Umbilical cord (tissue), 2 donors: ENCODE measurements at places on chromosomes 5 and 9.

- DNase-seq, result peak; percentile 74
Observed at GRCh38 chr5:35129276-35129675, 81.5 kb upstream of the AGXT2 start.

DNA sequence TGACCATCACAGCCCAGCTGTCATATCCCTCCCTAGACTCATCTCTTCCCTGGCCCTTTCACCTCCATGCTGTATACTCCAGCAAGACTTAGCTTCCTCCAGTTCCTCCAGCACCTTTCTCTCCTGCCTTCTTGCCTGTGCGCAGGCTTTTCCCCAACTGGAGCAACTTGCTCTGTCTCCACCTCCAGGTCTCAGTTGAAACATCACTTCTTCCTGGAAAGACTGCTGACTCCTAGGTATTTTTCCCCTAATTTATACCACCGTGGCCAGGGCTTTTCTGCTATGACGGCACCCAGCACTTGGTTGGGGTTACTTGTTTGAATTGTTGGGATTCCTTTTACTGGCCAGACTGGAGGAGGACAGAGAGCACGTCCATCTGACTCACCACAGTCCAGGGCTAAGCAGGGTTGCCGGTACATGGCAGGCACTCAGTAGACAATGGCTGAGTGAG lies 67.5 kb downstream of the KCNIP1 start:
- no peak for DNase-seq

GRCh38 chr5:108801776-108802175 lies 54.1 kb downstream of the FER start:
- DNase-seq, result no peak

DNA sequence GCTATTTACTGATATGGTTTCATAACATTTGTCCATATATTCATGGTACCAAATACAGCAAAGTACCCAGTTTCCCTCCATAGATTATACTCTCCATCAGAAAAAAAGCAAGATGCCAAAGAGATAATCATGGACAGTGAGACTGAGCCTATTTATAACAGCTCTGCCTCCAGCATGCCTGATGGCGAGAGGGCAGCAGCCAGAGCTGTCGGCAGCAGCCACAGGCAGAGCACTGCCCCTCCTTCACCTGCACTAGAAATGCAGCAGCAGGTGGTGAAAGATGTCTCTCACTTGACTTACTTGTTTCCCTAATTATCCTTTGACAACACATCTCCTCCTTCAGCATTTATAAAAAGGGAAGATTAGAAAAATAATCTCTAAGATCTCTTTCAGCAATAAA lies 32.4 kb downstream of the CTNNAL1 start:
- DNase-seq, result no peak

DNA sequence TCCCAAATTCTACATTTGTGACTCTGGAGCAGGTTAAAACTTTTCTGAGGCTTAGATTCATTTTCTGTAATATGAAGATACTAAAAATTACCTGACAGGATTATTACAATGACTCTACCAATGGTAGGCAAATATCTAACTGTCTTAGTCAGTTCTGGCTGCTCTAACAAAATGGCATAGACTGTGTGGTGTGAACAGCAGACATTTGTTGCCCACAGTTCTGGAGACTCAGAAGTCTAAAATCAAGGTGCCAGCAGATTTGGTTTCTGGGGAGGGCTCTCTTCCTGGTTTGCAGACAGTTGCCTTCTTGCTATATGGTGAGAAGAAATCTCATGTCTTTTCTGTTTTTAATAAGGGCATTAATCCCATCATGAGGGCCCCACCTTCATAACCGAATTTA lies 245.1 kb downstream of the MAST4 start:
- DNase-seq, result no peak

DNA sequence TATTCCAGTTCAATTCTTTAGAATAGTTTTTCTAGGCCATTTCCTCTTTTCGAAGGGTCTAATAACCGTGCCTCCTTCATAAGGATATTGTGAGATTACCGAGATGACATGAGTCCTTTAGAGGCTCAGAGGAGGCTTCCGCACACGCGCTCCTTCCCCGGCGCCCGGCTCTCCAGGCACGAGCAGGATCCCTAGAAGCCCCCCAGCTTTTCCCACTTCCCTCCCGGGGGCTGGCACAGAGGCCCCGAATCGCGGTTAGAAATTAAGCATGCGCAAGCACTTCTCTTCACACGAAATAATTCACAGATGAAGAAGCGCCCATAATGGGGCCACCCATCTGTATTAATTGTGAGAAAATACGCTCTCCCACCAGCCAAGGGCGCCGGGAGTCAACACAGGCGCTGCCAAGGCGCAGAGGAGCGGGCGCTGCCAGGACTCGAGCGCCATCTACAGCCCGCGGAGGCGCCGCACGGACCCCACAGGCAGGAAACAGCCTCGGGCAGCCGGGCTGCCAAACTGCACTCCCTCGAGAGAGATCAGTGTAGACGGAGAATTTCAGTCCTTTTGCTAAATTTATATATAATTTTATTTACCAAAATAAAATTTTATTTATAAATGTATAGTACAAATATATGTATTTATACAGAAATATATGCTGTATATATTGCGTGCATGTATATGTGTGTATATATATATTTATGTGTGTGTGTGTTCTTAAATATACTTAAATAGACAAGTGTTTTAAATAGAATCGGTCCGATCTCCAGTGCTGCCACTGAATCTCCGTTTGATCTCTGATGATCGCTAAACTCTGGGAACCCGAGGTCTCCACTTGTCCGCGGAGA lies 258.1 kb upstream of the NFIL3 start:
- peak; percentile 69 for DNase-seq

- DNase-seq, result peak; percentile 29
Observed at GRCh38 chr9:114159691-114160090, 4.4 kb downstream of the COL27A1 start.

- DNase-seq, result no peak
Observed at GRCh38 chr9:9614607-9615006, 998.2 kb downstream of the PTPRD start.

DNA sequence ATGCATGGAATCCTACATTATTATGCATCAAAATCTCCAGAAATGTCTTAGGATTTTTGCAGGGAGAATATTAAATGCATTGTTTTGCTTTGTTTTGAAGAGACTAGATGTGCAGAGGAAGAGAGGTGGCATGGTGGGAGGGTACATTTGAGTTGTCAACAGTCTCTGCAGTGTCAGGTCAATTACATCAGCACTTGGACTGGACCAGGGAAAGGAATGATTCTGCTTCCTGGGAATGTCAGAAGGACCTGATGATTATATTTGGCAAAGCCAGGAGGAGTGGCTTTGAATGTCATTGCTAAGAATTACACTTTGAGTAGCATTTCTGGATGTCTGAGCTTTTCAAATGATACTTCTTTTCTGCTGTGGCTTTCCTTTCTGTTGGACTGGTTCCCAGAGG lies 17.5 kb upstream of the TMEFF1 start:
- no peak for DNase-seq

- DNase-seq, result peak; percentile 43
Observed at GRCh38 chr5:147509041-147509709, 693 bp downstream of the DPYSL3 start.

- no peak for DNase-seq
Observed at GRCh38 chr9:120905315-120906164, 21.1 kb downstream of the TRAF1 start.

- DNase-seq, result peak; percentile 40
Observed at GRCh38 chr5:57468481-57469163, 14.0 kb downstream of the ACTBL2 start.

- no peak for DNase-seq
Observed at GRCh38 chr5:52476346-52476745, 311.4 kb upstream of the ITGA1 start.

DNA sequence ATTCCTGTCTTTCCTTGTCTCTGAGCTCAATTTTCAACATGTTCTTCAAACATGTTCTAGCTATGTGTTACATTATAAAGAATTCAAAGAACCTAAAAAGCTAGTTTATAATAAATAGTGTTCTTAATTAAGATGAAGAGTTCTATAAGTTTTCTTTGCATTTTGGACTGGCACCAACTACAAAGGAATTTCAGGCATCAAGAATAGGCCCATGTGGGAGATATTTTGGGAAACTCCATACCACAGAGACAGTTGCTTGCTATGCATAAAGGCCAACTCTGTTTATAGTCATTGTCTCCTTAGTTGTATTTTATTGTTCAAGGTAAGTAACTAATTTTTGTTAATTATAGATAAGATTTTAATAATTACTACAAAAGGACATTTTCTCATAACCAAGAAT lies 4.5 kb downstream of the SLF1 start:
- DNase-seq, result no peak

DNA sequence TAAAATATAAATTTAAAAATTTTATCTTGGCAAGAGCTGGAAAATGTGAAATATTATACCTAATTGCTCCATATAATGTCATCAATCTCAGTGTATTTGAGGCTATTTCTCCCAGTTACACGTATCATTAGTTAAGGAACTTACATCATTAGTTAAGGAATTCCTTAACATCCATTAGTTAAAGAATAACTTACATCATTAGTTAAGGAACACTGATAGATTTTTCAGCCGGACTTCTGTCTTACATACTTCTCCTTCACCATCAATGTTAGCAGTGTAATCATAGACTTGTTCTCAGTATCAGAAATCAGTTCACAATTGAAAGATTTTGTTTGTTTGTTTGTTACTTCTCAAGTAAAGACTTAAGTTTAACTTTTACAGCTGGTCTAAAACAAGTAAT lies 524.4 kb upstream of the CHD1 start:
- DNase-seq, result no peak

DNA sequence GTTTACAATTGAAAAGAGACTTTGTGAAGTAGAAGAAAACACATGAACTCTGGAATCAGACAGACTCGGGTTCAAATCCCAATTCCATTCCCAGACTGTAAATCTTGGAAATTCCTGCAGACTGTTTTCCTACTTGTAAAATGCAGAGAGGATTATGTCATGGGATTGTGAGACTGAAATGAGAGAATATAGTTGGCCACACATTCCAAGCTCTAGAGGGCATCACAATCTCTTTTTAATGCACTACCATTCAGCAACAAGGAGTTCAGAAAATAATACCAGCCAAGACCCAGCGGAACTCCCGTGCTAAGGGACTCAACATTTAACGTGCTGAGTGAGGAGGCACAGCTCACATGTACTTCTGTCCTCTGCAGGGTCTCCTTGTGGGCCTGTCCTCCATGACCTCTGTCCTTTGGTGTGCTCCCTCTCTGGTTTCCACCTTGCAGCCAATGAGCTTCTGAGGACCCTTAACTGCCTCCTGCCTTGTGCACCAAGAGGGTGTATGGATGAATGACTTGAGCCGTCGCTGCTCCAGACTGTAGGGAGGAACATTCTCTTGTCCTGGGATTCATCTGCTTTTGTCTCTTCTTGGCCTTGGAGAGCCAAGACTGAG lies 263.5 kb downstream of the NTRK2 start:
- peak; percentile 48 for DNase-seq

- no peak for DNase-seq
Observed at GRCh38 chr9:78519786-78520185, 222.9 kb downstream of the PSAT1 start.

DNA sequence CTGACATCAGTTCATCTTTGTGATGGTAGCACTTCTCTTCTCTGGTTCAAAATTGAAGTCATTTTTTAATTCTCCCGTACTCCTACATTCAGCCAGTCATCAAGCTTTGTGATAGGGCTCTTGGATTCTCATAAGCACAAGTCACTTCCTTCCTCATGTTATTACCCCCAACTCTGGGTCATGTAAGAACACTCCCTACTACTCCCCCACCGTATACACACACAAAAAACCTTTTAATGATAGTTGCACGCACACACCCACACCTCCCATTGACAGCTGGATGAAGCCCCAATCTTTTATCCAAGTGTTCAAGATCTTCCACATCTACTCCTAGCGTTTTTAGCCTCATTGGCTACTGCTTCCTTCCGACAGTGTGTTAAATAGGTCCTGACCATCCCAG lies 16.8 kb downstream of the KDM3B start:
- no peak for DNase-seq

- peak; percentile 93 for DNase-seq
Observed at GRCh38 chr9:114180696-114181606, 25.6 kb downstream of the COL27A1 start.
